ENCODE measurements at places on chromosomes 7 and 10.
A peak's percentile ranks its signal among the peaks of the same experiment; 100 is the strongest.

GRCh38 chr7:69996121-69996520, 397.8 kb downstream of the AUTS2 start:
- DNase-seq: no peak

DNA sequence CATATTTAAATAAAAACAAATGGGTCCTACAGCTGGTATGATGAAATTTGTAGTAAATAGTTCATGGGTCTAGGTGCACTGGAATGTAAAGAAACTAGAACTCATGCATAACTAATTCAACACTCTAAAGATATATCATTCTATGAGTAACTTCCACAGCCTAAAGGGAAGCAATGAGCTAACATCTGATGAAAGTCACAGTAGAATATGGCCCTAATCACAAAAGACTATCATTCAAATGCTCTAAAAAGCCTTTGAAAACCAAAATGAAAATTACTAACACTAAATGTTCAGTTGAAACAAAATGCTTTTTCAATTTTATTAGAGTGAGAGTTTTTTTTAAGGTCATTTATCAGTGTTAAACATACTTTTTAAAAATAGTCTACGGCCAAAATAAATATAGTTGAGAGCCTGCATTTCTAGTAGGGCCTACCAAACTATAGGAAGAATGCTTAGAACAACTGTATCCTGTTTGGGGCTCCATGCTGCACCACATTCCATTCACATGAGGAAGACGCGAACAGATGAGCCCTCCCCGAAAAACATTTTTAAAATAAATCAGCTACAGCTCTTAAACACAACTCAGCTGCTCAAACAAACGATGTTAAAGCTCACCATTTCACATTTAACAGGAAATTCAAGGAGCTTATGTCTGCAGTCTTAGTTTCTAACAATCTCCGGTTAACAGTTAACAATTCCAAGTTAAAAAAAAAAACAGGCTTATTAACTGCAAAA, 134.5 kb downstream of the NRBF2 start:
- DNase-seq: no peak

- DNase-seq: no peak
These were observed 82.1 kb upstream of the PRPS1L1 start for GRCh38 chr7:18109762-18110161.

- no peak for DNase-seq
These were observed 24.9 kb upstream of the PANK1 start for GRCh38 chr10:89669985-89670384.

DNA sequence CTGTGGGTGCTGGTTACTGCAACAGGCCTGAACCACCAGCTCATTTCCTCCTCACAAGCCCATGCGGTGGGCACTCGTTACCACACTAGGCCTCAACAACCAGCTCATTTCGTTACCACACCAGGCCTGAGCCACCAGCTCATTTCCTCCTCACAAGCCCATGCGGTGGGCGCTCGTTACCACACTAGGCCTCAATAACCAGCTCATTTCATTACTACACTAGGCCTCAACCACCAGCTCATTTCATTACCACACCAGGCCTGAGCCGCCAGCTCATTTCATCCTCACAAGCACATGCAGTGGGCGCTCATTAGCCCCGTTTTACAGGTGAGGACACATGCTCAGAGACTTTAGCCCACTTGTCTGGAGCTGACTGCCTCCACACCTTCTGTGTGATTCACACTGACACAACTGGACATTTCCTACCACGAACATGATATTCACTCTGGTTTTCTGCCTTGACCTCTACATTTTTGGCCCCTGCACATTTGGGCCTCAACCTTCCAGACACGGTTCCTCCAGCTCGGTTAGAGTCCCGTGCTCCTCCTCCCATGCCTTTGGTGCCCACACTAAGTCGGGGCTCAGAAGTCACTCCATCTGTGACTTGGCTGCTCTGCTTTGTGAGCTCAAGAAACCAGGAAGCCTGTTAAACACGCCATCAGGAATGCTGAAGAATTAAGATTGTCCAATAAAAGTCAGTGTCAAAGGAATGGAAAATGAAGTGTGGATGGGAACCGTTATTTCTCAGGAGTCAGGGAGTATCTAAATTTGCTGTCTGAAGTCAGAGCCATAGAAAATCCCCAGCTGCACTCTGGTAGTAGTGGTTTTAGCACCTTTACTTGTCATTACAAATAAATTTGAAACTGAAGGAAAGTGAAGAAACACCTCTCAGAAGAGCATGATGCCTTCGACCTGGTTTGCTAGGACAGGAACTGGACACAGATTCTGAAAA, 55.8 kb upstream of the LANCL2 start:
- no peak for DNase-seq

DNA sequence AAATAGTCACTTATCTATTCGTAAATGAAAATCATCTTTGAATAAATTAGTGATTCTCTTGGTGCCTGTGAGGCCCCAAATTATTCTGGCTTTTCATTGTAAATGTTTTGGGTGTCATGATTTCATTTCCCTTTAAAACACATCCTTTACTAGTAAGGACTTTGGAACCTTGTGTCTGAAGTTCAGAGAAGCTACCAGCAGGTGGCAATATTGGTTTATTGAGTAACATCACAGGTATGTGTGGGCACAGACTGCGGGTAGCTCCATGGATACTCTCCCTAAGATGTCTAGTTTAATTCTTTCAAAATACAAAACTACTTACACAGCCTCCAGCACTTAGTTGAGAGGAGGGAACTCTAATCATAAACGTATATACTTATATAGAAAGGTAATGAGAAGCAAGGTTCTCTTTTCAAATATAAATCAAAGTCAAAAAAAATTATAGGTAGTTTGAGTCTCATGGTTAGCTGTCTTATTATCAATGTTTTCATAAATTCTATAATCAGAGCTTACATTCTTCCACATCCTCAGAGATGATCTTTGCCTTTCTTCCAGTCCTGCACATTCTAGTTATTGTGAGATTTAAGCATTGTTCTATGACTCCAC, 449.6 kb downstream of the GRM8 start:
- no peak for DNase-seq

DNA sequence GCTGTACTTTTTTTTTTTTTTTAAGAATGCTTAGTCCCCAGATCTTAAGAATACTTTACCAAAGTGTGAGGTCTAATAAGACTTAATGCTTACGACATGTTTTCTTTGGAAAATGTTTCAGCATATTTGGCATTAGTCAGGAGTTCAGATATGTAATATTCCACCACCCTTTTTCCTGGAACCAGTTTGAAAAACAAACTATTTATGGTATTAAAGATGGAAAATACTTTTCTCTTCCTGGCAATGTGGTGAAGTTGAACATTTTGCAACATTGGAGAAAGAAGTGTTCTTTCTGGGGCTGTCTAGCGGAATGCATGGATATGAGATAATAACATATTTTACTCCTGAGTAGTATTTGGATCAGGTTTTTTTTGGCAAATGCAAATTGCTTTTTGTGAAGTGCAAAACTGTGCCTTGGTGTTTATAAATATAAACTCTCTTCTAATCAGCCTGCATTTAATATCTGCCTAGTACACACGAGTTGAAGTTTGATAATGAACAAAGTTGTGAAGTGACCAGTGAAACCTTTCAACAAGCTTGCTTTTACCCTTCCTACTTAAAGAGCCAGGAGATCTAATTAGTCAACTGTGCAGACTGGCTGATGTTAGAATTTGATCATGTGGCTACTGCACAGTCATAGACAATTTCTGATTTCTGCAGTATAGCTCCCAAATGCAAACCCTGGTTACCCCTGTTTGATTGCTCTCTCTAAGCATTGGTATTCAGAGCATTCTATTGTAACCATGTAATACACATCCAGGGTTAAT, 20.9 kb downstream of the MAP3K8 start:
- no peak for DNase-seq

DNA sequence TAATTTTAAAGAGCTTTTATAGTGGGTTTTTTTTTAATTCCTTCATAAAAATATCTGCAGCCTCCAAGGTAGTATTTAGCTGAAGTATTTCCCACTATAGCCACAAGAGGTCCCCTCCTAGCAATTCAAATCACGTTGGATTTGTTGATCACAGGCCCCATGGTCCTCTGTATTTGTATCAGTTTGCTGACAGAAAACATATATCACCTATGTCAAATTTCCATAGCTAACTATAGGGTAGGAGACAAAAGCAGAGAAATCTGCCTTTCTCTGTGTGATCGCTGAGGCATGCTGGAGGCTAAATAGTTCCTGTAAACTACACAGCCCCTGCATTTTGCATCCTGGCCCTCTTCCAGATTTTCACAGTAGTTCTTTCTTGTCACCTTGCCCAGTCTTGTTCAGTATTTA, 1.7 kb upstream of the CTNNA3 start:
- DNase-seq: no peak

DNA sequence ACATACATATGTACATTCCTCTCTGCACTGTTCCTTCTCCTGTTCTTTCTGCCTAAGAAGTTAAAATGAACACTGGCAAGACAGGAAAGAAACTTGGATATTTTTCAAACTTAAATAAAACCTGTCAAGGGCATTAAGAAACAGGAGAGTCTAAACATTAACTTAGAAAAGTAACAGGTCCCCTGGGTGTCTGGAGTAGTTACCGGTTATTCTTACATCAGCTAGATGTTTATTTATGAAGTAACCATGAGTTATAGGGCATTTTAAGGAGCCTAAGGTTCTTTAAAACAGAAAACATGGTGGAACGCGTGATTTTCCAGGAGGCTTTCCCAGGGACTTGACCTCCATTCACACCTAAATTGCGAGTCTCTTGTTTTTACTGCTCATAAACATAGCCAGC, 148.2 kb downstream of the PRKCQ start:
- no peak for DNase-seq

- DNase-seq: peak; percentile 75
These were observed 18.2 kb downstream of the MYOF start for GRCh38 chr10:93463723-93464476.

- DNase-seq: no peak
These were observed 1346.8 kb upstream of the CELF2 start for GRCh38 chr10:9670911-9671310.

DNA sequence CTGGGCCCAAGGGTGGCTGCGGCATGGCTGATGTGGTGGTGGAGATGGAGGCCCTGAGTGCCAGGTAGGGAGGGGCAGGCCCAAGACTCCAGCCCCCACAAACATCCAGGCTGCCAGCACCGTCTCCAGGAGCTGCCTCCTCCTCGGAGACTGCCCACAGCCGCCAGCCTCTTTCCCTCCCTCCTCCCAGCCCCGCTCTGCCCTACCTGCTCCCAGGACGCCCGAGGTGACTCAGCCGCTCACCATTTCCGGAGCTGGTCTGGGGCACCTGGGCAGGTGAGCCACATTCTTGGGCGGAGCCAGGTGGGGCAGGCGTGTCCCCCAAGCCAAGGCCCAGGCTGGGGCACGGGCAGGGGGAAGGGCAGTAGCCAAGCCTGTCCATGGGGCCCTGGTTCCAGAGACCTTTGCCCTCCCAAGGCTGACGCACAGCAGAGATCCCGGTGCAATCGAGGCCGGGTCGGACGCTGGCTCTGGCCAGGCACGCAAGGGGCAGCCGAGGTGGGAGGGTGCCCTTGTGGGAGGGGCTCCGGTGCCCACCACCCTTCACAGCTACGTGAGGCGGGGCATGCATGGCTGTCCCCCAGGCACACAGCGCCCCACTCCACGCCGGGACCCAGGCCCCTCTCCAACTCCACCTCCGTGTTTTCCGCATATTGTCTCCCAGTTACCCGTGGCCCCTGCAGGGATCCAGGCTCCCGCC, 8.8 kb downstream of the ADAP1 start:
- DNase-seq: no peak

DNA sequence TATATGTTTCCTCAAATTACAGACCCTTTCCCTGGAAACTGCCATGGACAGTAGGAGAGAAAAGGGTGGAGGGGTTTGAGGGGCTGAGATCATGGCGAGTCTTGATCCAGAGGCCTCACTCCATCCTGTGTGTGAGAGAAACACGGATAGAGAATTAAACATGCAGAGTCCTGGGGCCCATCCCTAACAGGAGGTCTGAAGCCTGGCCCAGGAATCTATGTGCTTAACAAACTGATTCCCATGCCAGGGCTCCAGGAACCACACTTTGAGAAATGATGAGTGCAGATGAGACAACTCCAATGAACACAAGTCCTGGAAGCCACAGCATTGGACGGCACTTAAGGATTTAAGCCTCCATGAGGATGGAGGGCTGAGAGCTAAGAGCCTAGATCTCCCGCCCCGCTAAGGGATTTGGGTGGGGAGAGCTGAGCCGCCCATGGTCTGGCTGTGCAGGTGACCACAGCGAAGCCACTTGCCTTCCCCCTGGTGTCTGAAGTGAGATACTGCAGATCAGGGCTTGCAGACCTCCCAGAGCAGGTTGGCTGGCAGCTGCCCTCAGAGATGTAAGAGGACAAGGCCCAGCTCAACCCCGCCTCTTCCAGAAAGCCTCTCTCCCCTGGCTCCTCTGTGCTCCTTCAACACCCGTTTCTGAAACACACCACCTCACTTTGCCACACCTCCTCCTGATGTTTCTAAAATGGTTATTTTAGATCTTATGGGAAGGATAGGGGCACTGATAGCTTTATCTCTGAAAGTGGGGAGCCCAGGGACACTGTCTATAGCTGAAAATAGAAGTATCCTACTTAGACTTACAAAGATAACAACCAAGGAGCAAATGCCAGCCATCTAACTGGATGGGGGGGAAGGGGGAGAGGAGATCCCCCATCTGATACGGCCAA, 24.8 kb upstream of the EIF5AL1 start:
- peak; percentile 68 for DNase-seq

DNA sequence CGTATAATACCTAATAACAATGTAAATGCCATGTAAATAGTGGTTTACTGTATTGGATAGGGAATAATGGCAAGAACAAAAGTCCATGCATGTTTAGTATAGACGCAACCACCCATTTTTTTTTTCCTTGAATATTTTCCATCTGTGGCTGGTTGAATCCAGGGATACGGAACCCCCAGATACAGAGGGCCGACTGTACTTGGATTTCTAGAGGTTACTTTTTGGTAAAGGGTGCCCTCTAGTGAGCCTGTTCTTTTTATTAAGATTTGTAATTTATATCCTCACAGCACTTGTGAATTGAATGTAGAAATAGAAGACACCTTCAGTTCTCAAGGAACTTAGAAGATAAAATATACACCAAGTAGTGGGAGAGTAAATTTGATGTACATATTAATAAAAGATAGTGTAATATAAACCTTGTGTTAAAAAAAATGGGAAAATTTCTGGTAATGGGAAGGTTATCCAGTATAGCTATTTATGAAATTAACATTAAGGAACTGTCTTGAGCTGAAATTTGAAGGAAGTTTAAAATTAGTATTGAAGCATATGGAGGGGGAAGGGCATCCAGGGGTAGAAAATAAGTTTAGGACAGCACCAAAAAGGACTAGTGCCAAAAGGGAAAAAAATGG, 32.0 kb downstream of the EXOC6 start:
- DNase-seq: no peak

All from right atrium auricular region (tissue), 2 donors.